Activated CD4-positive, alpha-beta T cell treated with anti-CD3 and anti-CD28 coated beads for 36 hours (primary cell): ENCODE measurements at places on chromosomes 4 and X.

DNA sequence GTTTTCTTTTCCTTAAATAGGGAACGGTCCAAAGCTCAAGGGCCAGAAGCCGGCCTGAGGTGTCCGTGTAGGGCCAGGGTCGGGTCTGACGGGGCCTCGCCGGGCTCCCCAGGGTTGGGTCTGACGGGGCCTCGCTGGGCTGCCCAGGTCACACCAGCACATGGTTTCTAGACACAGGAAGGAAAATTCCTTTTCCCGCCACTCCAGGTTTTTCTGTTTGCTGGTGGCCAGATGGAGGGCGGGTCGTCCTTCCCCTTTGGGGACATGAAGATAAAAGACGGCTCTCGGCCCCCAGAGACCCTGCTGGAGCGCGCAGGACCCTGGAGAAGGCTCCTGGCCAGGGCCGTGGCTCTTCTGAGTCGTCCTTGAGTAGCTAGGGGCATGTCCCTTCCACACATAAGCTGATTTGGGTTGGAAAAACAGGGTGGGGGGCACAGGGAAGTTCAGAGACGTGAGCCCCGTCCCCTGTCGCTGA, 35.1 kb downstream of the PIGG start:
- no peak for DNase-seq

- DNase-seq: no peak
Observed at GRCh38 chr4:168641811-168642140, 144.9 kb downstream of the PALLD start.

DNA sequence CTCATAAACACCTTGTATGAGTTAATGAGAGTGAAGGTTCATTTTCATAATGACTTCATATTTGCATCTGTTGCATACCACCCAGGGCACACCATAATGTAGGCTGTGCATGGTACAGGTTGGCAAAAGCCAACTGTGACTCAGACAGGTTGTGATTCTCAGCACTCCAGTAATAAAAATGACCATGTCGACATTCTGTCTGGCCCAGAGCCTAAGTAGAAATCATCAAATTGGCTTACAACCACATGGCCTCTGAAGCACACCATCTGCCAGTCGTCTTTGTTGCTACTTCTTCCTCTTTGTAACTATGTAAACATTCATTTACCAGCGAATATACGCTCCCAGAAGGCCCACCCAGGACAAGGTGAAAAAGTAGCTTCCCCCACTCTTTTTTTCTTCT, 459.5 kb downstream of the GASK1B start:
- no peak for DNase-seq

DNA sequence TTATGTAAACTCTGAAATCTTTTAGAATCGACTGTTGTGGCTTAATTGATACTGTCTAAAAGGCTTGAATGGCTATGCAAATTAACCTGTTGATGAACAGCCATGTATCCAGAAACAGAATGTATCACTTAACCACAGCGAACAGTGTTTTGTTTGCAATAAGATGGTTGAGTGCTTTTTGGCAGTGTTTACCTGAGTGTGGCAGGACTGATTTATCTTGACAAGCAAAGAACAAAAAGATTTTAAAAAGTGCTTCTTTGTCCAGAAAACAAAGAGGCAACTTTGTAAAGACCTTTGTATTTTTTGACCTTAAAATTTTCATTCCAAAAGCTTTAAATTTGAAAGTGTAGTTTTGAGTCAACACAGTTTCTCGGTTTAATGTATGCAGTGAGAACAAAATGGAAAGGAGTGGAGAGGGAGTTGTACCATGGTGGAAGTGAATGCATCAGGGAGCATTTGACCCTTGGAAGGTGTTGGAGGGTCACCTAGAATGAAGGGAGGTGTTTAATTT, 18.0 kb downstream of the ARHGAP10 start:
- no peak for DNase-seq

DNA sequence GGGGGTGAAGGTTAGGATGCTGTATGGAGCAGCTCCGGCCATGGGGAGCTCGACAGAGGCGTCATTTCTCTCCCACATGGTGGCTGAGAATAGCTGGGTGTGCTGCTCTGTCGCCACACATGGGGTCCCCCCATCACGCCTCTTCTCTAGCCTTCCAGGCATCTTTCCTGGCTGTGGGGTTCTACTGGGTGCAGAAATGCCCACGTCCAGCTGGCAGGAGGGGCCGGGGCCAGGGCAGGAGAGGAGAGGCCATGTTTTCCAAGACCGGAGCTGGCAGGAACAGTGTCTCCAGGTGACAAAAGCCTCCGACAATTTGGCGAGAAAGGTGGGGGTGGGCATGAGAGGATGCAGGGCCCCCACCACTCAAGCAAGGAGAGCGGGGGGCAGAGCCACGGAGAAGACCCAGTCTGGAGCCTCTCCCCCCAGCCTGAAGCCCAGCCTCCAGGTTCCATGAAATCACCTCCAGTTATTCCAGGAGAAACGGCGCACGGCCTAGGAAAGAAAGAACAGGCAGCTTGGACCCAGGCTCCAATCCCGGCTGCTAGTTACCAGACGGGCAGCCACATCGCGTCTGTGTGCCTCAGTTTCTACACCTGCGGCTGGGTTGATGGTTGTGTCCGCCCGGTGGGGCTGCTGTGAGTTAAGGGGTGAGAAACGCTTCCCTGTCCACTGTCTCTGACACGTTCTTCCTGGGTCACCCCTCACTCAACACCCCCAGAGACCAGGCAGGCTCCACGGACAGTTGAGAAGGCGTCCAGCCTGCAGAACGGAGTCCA, 27.4 kb upstream of the SPON2 start:
- peak; percentile 5 for DNase-seq

DNA sequence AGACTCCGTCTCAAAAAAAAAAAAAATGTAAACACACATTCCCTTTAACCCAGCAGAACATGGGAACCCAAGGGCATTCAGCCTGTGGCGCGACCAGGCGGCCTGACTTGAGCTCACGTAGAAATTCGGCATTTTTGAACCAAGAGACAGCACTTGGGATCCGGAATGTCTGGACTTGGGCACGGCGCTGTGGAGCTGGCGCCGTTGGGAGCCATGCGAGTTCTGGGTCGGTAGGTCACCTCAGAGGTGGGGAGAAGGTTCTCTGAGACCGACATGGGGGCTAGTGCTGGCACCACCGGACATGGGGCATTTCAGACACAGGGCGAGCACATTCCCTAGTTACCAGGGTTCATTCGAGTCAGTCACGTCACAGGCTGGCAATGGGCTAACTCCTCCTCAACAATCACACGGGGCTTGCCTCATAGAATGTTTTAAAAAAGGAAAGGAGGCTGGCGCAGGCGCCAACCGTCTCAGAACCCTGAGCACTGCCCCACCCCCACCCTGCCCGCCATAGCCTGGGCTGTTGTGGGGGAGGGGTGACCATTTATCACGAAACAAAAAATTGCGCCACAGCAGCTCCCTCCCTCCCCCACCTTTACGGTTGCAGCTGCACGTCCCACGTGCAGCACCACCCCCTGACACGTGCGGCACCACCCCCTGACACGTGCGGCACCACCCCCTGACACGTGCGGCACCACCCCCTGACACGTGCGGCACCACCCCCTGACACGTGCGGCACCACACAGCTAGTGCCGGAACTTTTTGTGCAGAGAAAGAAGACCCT, at the start of gene TEX28:
TSS of gene TEX28 (minus strand) at position 334 of the 784 bp plus-strand sequence. CDS start 3,007 bp downstream, outside the sequence.
- no peak for DNase-seq

GRCh38 chr4:95188701-95189370, 359.9 kb downstream of the UNC5C start:
- no peak for DNase-seq

GRCh38 chrX:65667157-65667502, 324 bp upstream of the MSN start:
- no peak for DNase-seq

GRCh38 chrX:94576367-94577004, 902.5 kb downstream of the FAM133A start:
- no peak for DNase-seq

DNA sequence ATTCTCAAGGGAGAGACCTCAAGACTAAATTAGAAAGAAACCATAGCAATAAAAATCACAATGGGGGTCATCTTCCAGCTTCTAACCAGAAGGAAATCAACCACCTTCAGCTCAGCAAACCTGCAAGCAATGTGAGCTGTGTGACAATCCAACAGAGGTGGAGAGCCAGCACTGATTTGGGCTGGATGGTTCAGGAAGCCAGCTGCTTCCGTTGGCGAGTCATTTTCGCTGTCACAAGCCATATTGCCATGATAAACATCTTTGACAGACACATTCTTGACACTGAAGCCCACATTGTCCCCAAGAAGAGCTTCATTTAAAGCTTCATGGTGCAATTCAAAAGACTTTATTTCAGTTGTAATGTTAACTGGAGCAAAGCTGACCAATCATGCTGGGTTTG, 22.7 kb downstream of the F8A1 start:
- no peak for DNase-seq

DNA sequence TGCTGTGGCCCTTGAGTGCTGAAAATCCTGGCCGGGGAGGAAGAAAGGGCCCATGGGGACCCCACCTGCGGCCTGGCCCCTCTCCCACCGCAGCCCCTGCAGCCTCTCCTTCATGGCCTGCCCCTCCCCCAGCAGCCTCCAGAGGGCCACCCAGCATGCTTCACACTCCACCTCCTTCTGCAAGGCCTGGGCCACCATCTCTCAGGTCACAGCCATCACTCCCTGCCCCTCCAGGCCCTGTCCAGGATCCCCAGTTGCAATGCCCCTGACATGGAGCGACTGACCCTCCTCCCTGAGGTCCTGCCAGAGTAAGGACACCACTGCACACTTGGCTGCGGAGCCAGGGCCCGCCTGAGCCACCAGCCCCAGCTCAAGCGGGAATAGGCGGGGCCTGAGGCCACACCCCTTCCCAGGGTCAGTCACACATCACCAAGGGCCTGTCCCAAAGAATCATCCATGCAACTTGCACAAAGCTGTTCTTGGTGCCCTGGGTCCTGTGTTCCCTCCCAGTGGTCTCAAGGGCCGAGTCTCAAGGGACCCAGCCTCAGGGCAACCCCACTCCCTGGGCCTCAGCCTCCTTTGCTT, 32.9 kb downstream of the CCNQ start:
- DNase-seq: no peak

GRCh38 chrX:153582896-153583295, 16.0 kb downstream of the CCNQ start:
- peak; percentile 81 for DNase-seq

- DNase-seq: no peak
Observed at GRCh38 chr4:6618386-6619115, 21.9 kb upstream of the MRFAP1 start.

- DNase-seq: peak; percentile 17
Observed at GRCh38 chr4:155999725-156000124, 46.1 kb upstream of the CTSO start.
